Brain (organoid and tissue), 16 donors: ENCODE measurements at places on chromosomes 16 and 17. TPM values are rescaled to one million over a fixed set of nuclear protein-coding genes. Genes with fewer than 3 reads are reported as not detected.

GRCh38 chr16:2285731-2286191, 17.8 kb upstream of the RNPS1 start:
- no peak for DNase-seq

GRCh38 chr17:81348097-81349055, 46.9 kb upstream of the BAHCC1 start:
- DNase-seq, result no peak

DNA sequence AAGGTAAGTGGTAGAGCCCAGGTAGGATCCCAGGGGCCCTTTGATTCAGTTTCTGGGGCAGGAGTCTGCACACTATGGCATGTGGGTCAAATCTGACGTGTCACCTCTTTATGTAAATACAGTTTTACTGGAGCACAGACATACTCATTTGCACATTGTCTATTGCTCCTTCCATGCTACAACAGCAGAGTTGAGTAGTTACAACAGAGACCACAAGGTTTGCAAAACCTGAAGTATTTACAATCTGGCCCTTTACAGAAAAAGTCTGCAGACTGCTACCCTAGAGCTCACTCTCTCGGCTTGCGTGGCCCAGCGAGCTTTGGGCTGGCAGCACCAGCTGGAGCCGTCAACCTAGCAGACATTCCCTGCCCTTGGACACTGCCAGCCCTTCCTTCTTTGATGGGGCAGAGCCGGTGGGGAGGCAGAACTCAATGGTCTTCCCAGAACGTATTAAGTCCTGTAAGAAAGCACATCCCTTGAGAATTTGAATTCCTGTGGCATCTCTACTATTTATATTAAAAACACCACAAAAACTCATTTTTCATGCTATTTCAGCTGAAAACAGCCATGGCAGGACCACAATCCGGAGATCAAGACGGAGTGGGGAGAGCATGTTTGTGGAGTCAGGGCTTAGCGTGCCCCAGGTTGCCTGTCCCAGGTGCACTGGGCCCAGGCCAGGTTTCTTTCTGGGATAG, 133.1 kb upstream of the NUDT7 start:
- DNase-seq, result no peak

DNA sequence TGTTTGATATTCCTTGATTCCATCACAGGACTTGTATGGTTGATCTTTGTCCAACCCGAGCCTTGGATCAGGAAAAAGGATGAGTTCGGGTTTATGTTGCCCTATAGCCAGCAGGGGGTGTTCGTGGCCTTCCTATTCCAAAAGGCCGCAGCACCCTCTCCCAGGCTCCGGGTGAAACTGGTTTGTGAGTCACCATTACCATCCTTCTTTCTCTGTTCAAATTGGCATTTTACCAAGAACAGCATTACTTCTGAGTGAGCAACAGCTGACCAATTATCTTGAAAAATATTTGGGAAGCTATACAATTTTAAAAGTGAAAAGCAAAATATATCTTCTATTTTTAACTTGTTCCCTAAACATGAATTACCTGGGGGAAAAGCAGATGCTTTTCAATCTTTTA, 24.3 kb upstream of the KRT20 start:
- DNase-seq, result peak; percentile 86

DNA sequence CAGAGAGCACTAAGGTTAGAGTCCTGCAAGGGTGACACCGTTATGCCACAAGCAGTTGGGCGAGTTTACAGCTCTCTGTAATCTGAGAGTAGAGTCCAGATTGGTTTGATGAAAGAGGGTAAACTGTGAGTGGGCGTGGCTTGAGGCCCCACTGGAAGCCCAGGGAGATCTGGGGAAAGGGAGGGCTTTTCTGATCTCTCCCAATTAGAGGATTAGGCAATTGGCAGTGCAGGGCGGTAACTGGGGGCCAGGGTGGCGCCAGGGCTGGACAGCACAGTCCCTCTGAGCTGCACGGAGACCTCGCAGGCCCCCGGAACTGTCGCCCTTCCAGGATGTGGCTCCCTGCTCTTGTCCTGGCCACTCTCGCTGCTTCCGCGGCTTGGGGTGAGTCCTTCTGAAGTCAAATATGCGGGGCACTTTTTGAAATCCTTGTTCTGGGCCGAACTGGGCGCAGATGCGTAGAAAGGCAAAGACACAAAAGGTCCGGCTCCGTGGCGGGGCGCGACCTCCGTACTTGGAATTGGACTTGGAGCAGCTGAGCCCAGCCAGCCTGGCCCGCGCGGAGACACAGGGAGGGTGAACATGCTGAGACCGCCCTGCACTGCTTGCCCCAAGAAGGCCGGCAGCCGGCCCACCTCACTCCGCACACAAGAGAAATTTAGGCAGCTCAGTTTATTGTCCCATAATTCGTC, 72.4 kb downstream of the CES1 start:
- peak; percentile 17 for DNase-seq

DNA sequence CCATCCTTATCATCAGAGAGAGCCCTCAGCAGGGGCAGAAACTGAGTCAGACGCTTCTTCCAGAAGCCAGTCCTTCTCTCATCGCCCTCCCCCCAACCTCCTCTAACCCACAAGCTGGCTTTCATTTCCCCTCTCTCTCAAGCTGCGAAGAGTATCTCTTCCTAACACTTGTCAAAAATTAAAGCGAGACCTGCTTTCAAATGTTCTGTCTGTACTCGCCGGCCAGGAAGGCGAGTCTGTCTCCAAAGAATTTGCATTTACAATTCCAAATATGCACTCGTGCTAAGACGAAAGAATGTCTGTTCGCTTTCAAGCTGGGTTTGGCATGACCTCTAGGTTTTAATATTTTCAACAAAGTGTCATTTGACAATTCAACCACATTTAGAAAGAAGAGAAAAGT, 140.4 kb downstream of the RGS9 start:
- peak; percentile 95 for DNase-seq

GRCh38 chr17:42325026-42325425, 36.7 kb downstream of the STAT5A start:
- DNase-seq, result no peak

GRCh38 chr17:49519781-49520180, 24.7 kb downstream of the NGFR start:
- DNase-seq, result no peak

- no peak for DNase-seq
Measured at GRCh38 chr17:49069585-49070273, 62.8 kb upstream of the B4GALNT2 start.

DNA sequence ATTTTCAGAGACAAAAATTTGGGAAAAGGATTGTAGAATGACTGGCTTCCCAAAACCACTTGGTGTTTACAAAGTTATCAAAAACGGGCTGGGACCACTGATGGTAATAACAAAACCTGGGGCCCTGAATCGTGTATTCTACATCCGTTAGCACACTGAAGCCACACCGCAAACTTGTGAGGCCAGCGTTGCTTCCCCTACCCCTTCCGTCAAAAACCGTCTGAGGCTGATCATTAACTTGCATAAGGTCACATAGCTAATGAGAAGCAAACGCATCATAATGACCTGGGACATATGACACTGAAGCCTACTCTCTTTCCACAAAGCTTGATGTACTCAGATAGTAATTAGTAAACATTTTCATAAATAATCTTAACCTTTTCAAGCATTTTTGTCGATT, 704.3 kb downstream of the MAF start:
- no peak for DNase-seq

- no peak for DNase-seq
Measured at GRCh38 chr17:2155573-2155972, 100.7 kb downstream of the HIC1 start.

- no peak for DNase-seq
Measured at GRCh38 chr17:34347063-34347462, 9.2 kb upstream of the CCL13 start.

- no peak for DNase-seq
Measured at GRCh38 chr17:68422821-68423220, 34.5 kb downstream of the WIPI1 start.

DNA sequence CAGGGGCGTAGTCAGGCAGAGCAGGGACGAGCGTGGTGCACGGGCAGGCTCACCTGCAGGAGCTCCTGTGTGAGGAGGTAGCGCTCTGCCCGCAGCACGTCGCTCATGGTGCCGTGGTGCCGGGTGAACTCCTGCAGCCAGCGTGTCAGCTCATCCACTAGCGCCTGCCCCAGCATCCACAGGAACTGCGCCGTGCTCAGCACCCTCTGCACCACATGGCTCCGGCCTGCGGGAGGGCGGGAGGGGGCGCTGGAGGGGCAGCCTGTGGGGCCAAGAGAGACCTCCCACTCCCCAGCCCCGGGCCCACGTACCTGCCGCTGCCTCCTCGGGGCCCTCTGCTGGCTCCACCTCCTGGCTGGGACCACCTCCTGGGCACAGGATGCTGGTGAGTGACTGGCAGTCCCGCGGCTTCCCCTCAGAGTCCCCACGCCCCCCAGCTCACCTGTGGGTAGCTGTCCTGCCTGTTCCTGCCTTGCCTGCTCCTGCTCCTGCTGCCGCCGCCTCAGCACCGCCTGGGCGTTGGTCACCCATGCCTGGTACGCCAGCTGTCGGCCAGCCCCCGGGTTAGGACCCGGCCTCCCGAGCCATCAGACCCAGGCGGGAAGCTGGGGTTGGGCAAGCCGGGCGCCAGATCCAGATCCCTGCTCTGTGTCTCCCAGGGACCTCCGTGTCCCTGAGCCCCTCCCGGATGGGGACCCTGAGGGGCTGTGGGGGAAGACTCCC, 16.6 kb downstream of the CTU2 start:
- DNase-seq, result no peak

DNA sequence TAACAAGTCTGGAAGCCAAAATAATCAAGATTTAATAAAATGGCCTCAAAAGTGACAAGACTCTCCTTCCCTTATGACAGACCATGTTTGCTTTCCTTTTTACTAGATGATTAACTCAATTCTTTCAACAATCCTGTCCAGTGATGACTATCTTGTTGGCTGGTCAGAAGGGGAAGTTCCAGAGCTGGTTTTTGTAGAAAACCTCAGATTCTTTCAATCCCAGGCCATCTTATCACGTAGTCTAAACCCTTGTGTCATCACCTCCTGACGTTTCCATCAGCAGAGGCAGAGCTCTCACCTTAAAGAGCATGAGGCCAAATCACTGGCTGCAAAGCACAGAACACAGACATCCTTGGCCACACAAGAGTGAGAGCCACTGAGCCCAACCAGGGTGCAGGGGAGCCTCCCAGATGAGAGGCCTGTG, 125.3 kb downstream of the ANKRD11 start:
- no peak for DNase-seq

- no peak for DNase-seq
Measured at GRCh38 chr16:50459496-50460080, 88.6 kb upstream of the NKD1 start.

- peak; percentile 49 for DNase-seq
Measured at GRCh38 chr17:62819511-62820221, 11.6 kb upstream of the MARCHF10 start.

DNA sequence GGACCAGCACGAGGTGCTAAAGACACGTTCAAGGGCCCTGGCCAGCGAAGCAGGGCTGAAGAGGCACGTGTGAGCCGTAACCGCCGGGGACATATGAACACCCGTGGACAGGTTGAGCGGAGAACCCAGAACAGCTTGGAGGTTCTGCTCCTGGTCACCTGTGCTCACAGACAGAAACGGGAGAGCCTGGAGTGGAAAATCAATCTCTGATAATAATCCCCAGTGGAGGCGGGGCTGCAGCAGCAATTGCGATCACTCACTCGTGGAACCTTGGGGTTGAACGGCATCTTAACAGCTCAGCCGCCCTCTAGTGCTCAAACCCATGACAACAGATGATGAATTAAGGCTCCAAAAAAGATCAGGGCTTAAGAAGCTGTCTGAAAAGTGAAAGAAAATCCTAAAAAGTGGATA, 25.6 kb downstream of the WIPI1 start:
- DNase-seq, result peak; percentile 70

- no peak for DNase-seq
Measured at GRCh38 chr17:44236444-44236991, 17.0 kb upstream of the UBTF start.

- DNase-seq, result peak; percentile 88
Measured at GRCh38 chr17:82414548-82415281, 3.4 kb upstream of the HEXD start.

GRCh38 chr16:10972108-10972818, 27.9 kb downstream of the CLEC16A start:
- DNase-seq, result no peak

Gene KRTAP9-6
- not detected for polyA plus RNA-seq

Gene FAM234A
- polyA plus RNA-seq, result 143 TPM

Gene NTN3
- 0.58 TPM for polyA plus RNA-seq
